ENCODE measurements at places on chromosomes 1 and 21. TPM values are rescaled to one million over a fixed set of nuclear protein-coding genes. Genes with fewer than 3 reads are reported as not detected.

EGLN1 gene
- 55.3 TPM for total RNA-seq

CAMK1G gene
- not detected for total RNA-seq

LRRC8C gene
- 6.3 TPM for total RNA-seq

FAAP20 gene
- 13.0 TPM for total RNA-seq

TBX19 gene
- total RNA-seq = 1.0 TPM

OPRD1 gene
- 0.52 TPM for total RNA-seq

HAO2 gene
- not detected for total RNA-seq

CCDC185 gene
- not detected for total RNA-seq

KLHDC9 gene
- not detected for total RNA-seq

CGN gene
- 0.52 TPM for total RNA-seq

RHBG gene
- not detected for total RNA-seq

PGD gene
- total RNA-seq = 59.5 TPM

GNG5 gene
- 20.9 TPM for total RNA-seq

GPR52 gene
- total RNA-seq = 3.1 TPM

PRRX1 gene
- total RNA-seq = 127 TPM

KRTAP19-2 gene
- not detected for total RNA-seq

GJB3 gene
- total RNA-seq = not detected

UBXN10 gene
- total RNA-seq = 0.52 TPM

ARHGEF19 gene
- 0.52 TPM for total RNA-seq

C1orf21 gene
- total RNA-seq = 16.7 TPM

HPCAL4 gene
- 0.52 TPM for total RNA-seq

FMO3 gene
- not detected for total RNA-seq

SAMD11 gene
- total RNA-seq = 3.7 TPM

ARPC5 gene
- total RNA-seq = 26.1 TPM

FAM72C gene
- total RNA-seq = not detected

DIO1 gene
- total RNA-seq = not detected
